Activated T-helper 2 cell treated with anti-CD3 and anti-CD28 coated beads, Interferon-gamma antibody, Interleukin-2, Interleukin-4, amounts not matched to agents 10 μg/mL and 5 μg/mL and 100 μg/mL, durations not matched to agents 14 hours and 24 hours and 36 hours (primary cell): ENCODE measurements at places on chromosomes 1 and 21. TPM values are rescaled to one million over a fixed set of nuclear protein-coding genes. Genes with fewer than 3 reads are reported as not detected.

- no peaks in the 10 kb centered on the region for H3K27me3 ChIP-seq
- H3K4me3 ChIP-seq: no peak overlapping the region
- peak; percentile 39 for DNase-seq
- peak overlapping the region; percentile 74 for H3K27ac ChIP-seq
- H3K36me3 ChIP-seq: no peaks in the 10 kb centered on the region
Measured at GRCh38 chr21:42456457-42456856, 39.6 kb downstream of the RSPH1 start.

DNA sequence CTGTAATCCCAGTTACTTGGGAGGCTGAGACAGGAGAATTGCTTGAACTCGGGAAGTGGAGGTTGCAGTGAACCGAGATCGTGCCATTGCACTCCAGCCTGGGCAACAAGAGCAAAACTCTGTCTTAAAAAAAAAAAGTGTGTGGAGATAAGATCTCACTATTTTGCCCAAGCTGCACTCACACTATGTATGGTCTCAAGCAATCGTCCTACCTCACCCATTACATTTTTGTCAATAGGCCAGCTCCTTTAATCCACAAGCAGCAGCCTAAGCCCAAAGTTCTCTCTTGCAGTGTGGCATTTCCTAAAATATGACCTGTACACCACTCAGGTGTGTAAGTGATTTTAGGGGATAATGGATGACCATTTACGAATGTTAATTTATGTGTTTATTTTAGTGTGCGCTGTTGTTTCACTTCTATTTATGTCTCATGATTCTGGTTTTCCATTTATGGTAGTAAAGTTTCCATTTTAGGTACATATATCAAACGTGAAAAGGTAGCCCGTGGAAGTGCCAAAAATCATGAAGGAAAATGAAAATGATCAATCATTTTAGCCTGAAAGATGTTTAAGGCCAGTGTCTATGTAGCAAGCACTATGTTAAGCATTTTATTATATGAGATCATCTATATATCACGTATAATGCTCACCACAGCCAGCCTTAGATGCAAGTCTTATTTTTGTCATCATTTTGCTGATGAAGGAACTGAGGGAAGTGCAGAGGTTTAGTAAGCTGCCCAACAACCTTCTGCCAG lies 5.6 kb downstream of the LCK start:
- H3K4me1 ChIP-seq: peaks cover 41% of the 10 kb centered on the region
- no peak for DNase-seq
- peaks cover 58% of the 10 kb centered on the region for H3K36me3 ChIP-seq
- peak overlapping the region; percentile 93 for H3K27ac ChIP-seq

GRCh38 chr21:14040386-14040785 lies 170.4 kb downstream of the LIPI start:
- peaks cover 8% of the 10 kb centered on the region for H3K4me1 ChIP-seq
- H3K27me3 ChIP-seq: no peaks in the 10 kb centered on the region
- H3K4me3 ChIP-seq: no peak overlapping the region
- DNase-seq: no peak
- no peaks in the 10 kb centered on the region for H3K36me3 ChIP-seq

- H3K27ac ChIP-seq: no peak overlapping the region
- peaks cover 39% of the 10 kb centered on the region for H3K4me1 ChIP-seq
- peaks cover 19% of the 10 kb centered on the region for H3K36me3 ChIP-seq
- H3K4me3 ChIP-seq: no peak overlapping the region
- no peaks in the 10 kb centered on the region for H3K27me3 ChIP-seq
Measured at GRCh38 chr1:51247499-51247898, 11.4 kb downstream of the RNF11 start.

GRCh38 chr1:220398238-220398637 lies 126.0 kb upstream of the RAB3GAP2 start:
- no peak for DNase-seq
- H3K27ac ChIP-seq: no peak overlapping the region
- H3K4me3 ChIP-seq: no peak overlapping the region

DNA sequence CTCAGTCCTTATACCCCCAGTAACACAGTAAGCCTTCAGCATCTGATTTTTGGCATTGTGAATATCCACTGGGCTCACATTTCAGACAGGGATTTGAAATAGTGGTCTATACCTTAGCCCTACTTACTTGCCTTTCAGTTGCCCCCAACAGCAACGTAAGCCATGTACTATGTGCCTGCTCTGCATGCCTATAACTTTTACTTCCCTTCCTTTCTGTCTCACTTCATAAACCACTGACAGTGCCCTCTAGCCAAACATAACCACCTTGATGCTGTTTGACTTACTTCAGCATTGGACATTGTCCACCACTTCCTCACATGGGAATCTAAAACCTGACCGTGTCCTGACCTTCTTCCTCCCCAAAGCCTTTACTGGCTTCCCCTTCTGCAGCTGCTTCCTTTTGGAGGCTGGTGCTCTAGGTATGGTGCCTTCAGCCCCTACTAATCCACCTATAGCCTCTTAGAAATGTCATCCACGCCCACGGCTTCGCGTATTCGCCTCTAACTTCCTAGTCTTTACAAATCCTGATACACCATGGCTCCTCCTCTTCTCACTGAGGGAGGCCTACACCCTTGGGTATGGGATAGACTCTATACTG lies 3.6 kb upstream of the ZNF672 start:
- no peak overlapping the region for H3K27ac ChIP-seq
- no peak for DNase-seq
- H3K4me3 ChIP-seq: no peak overlapping the region
- H3K27me3 ChIP-seq: peaks cover 2% of the 10 kb centered on the region
- peaks cover 3% of the 10 kb centered on the region for H3K36me3 ChIP-seq

GRCh38 chr1:70840260-70840953 lies 207.2 kb downstream of the PTGER3 start:
- no peaks in the 10 kb centered on the region for H3K27me3 ChIP-seq
- DNase-seq: no peak
- no peak overlapping the region for H3K4me3 ChIP-seq
- H3K36me3 ChIP-seq: no peaks in the 10 kb centered on the region
- H3K27ac ChIP-seq: no peak overlapping the region

- H3K4me3 ChIP-seq: no peak overlapping the region
- DNase-seq: no peak
- H3K27ac ChIP-seq: no peak overlapping the region
- no peaks in the 10 kb centered on the region for H3K4me1 ChIP-seq
- H3K36me3 ChIP-seq: no peaks in the 10 kb centered on the region
Measured at GRCh38 chr1:98201666-98202081, 280.8 kb upstream of the DPYD start.

DNA sequence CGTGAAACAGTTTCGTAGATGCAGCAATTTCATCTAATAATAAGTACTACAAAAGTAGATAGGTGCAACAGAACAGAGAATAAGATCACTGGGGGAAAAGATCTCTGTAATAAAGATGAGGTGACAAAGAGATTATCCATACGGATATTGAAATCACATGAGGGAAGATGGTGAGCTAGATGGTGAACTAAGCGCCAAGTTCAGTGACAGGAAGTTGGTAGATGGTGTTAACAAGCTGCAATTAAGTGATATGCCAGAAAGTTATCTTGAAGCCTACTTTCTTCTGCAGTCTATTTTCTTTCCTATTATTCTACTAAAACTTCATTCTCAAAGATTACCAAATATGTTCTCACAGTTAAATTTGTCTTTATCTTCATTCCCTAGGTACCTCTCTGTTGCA lies 7.1 kb downstream of the LRIF1 start:
- H3K27me3 ChIP-seq: no peaks in the 10 kb centered on the region
- no peak for DNase-seq
- H3K36me3 ChIP-seq: peaks cover 50% of the 10 kb centered on the region
- H3K4me1 ChIP-seq: peaks cover 16% of the 10 kb centered on the region
- H3K4me3 ChIP-seq: no peak overlapping the region
- H3K27ac ChIP-seq: no peak overlapping the region

- peaks cover 9% of the 10 kb centered on the region for H3K36me3 ChIP-seq
- peaks cover 26% of the 10 kb centered on the region for H3K4me1 ChIP-seq
- no peak overlapping the region for H3K27ac ChIP-seq
- DNase-seq: no peak
- no peak overlapping the region for H3K4me3 ChIP-seq
Measured at GRCh38 chr1:54371942-54372275, 34.3 kb downstream of the SSBP3 start.

DNA sequence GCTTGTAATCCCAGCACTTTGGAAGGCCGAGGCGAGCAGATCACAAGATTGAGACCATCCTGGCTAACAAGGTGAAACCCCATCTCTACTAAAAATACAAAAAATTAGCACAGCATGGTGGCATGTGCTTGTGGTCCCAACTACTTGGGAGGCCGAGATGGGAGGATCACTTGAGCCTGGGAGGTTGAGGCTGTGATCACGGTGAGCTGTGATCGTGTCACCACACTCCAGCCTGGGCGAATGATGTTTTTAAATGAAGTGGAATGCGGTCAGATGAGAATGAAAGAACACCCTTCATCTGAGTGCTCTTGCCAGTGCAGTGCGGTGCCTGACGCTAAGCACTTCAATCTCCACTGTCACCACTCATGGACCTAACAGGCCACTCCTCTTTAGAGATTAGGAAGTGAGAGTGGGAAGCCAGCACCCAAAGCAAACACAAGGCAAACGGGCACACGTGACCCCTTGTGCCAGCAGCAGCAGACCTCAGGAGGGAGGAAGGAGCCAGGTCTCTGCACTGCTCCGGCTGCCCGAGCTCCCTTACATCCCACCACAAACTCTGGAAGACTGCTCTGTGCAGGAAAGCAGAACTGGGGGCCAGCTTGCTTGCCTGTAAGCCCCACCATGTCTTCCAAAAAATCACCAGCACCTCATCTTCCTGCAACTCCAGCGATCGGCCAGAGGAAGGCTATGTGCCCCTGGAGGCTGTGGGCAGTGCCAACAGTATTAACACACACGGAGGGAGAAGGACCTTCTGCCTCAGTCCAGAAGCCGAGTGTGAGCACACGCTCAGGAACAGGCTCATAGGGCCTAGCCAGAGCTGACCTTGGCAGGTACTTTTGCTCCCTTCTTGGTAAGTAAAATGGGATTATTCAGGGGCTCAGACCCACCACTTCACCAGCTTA lies 9.7 kb downstream of the CTNNBIP1 start:
- no peak for DNase-seq
- H3K27me3 ChIP-seq: no peaks in the 10 kb centered on the region
- peaks cover 13% of the 10 kb centered on the region for H3K4me1 ChIP-seq
- H3K36me3 ChIP-seq: no peaks in the 10 kb centered on the region
- no peak overlapping the region for H3K4me3 ChIP-seq

- H3K27me3 ChIP-seq: no peaks in the 10 kb centered on the region
- DNase-seq: no peak
- peak overlapping the region; percentile 45 for H3K27ac ChIP-seq
- H3K4me1 ChIP-seq: peaks cover 71% of the 10 kb centered on the region
Measured at GRCh38 chr1:101278845-101279244, 42.0 kb downstream of the S1PR1 start.

GRCh38 chr1:162908236-162908635 lies 47.3 kb upstream of the CCDC190 start:
- H3K4me1 ChIP-seq: no peaks in the 10 kb centered on the region
- H3K4me3 ChIP-seq: no peak overlapping the region

- DNase-seq: no peak
- H3K36me3 ChIP-seq: no peaks in the 10 kb centered on the region
- no peak overlapping the region for H3K4me3 ChIP-seq
- no peaks in the 10 kb centered on the region for H3K27me3 ChIP-seq
- H3K27ac ChIP-seq: no peak overlapping the region
Measured at GRCh38 chr1:49225464-49225863, 448.8 kb upstream of the BEND5 start.

- H3K4me1 ChIP-seq: peaks cover 21% of the 10 kb centered on the region
- no peak for DNase-seq
- no peaks in the 10 kb centered on the region for H3K27me3 ChIP-seq
- H3K36me3 ChIP-seq: peaks cover 40% of the 10 kb centered on the region
- H3K27ac ChIP-seq: peak overlapping the region; percentile 91
Measured at GRCh38 chr1:153849487-153850185, 73.1 kb downstream of the GATAD2B start.

DNA sequence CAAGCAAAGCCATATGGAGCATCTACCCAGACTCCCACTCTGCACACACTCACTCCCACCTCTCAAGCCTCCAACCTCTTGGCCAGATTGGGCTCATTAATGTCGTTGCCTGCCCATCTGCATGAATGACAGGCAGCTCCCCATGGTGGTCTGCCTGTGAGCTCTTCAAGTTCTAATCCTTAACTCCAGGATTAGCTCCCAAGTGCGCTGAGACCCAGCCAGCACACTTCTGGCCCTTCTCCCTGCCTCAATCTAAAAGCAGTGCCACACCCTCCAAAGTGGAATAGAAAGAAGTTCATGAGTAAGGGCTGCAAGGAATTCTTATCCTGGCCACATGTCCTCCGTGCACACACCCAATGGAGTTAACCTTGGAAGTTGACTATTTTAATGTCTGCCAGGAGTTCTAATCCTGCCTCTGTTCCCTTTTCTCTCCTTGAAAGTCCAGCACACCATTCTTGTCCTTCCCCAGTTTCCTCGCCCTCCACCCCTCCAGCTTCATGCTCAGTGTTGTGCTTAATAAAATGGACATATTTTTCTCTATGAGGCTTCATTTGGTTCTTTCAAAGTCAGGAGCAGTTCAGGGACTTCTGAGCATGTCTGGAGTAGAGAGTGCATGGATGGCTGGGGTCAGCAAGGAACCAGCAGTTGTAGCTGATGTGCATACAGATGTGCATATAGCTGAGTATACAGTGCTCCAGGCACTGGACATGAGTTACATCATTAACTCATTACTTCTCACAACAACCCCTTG lies 30.1 kb downstream of the CAMK1G start:
- no peak overlapping the region for H3K27ac ChIP-seq
- H3K27me3 ChIP-seq: no peaks in the 10 kb centered on the region

- peaks cover 29% of the 10 kb centered on the region for H3K27me3 ChIP-seq
- no peaks in the 10 kb centered on the region for H3K4me1 ChIP-seq
- H3K4me3 ChIP-seq: no peak overlapping the region
- H3K36me3 ChIP-seq: no peaks in the 10 kb centered on the region
Measured at GRCh38 chr1:64235910-64236309, 32.5 kb downstream of the UBE2U start.

- no peak overlapping the region for H3K27ac ChIP-seq
- peaks cover 3% of the 10 kb centered on the region for H3K27me3 ChIP-seq
- no peaks in the 10 kb centered on the region for H3K36me3 ChIP-seq
- no peak for DNase-seq
- peaks cover 3% of the 10 kb centered on the region for H3K4me1 ChIP-seq
- H3K4me3 ChIP-seq: no peak overlapping the region
Measured at GRCh38 chr21:37337179-37337578, 29.4 kb upstream of the DYRK1A start.

DNA sequence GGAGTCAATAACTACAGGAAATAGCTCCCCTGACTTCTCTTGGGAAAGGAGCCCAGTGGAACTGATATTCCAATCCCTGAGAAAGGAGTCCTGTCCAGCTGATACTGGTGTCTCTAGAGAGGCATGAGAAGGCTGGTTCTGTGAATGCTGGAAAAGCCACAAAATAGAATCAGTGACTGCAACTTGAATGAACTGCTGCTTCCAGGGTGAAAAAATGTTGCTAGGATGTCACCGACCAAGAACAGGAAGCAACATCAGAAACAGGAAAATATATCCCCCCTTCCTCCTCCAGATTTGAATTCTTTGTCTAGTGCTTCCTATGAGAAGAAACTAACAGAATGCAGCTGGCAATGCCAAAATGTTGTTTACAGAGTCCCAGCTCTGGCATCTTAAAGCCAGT lies 269.3 kb upstream of the LYPLAL1 start:
- no peaks in the 10 kb centered on the region for H3K27me3 ChIP-seq
- H3K36me3 ChIP-seq: no peaks in the 10 kb centered on the region
- H3K27ac ChIP-seq: no peak overlapping the region
- no peak for DNase-seq
- no peak overlapping the region for H3K4me3 ChIP-seq

The RPTN gene
- total RNA-seq: not detected in 2 replicates

The SLC2A5 gene
- total RNA-seq: not detected in 2 replicates

The DYNLT4 gene
- 0.32 TPM in 1 of 2 replicates, not detected in the other for total RNA-seq

The LCE3E gene
- not detected in 2 replicates for total RNA-seq

The EFNA4 gene
- total RNA-seq: 9.2 and 10.5 TPM in 2 replicates

The CCDC27 gene
- 0.07 TPM in 1 of 2 replicates, not detected in the other for total RNA-seq

The CR2 gene
- not detected in 2 replicates for total RNA-seq

The WLS gene
- not detected in 2 replicates for total RNA-seq
